SW 1271 (cell line): ENCODE measurements at places on chromosomes 7 and 10.

GRCh38 chr10:61020420-61021158 is 76.6 kb upstream of the RHOBTB1 start:
- no peak for DNase-seq

DNA sequence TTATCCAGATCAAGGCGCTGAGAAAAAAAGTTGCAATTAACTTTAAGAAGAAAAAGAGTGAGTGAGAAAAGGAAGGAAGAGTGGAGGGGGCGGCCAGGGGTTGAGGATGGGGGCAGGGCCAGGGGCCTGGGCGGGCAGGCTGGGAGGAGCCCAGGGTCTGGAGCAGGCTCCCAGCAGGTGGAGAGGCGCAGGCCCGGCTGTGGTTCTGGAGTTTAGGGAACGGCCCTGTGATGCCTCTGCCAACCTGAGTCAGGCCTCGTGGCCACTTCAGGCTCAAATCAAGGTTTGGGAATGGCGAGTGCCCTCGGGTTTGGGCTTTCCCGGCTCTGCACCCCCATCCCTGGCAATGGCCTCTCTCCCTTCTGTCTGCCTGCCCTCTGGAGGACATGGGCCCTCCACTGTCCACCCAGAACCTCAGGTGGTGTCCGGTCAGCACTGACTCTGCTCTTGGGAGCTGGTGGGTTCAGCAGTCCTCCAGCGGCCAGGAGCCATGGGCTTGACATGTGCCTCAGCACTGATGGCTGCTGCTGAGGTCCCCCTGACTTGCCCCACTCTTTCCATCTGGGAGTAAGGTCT is 41.0 kb upstream of the EMX2 start:
- no peak for DNase-seq

- no peak for DNase-seq
Measured at GRCh38 chr10:89281606-89282395, 20.0 kb upstream of the IFIT2 start.

DNA sequence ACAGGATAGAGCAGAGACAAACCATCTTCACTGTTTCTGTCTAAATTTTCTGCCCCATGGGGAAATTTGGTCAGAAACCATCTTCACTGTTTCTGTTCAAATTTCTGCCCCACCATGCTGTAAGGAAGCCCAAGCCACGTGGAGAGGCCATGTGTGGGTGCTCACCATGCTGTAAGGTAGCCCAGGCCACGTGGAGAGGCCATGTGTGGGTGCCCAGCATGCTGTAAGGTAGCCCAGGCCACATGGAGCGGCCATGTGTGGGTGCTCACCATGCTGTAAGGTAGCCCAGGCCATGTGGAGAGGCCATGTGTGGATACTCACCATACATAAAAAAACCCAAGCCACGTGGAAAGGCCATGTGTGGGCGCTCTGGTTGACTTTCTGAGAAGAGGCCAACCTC is 1088.7 kb upstream of the AUTS2 start:
- DNase-seq: no peak

- no peak for DNase-seq
Measured at GRCh38 chr10:31701546-31701945, 227.1 kb downstream of the ARHGAP12 start.

DNA sequence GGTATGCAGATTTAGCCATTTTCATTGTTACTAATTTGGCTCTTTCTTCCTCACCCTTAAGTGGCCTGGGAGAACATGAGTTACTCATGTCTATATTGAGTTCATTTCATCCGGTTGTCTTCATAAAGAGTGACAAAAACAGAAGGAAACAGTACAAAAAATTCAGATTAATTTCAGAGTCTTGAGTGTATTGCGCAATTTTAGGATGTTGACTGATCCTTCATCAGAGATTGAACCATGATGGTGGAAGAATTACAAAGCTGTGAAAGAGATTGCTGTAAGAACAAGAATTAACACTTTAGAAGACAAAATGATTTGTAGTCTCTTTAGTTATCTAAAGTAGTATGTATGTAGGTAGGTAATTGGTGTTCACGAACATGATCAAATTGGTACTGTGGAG is 194.0 kb upstream of the PPP1R3A start:
- no peak for DNase-seq

GRCh38 chr7:19754521-19755116 is 18.8 kb downstream of the TMEM196 start:
- peak; percentile 7 for DNase-seq

GRCh38 chr10:78688230-78688900 is 380.4 kb upstream of the ZMIZ1 start:
- no peak for DNase-seq

GRCh38 chr10:6695519-6695918 is 115.4 kb upstream of the PRKCQ start:
- DNase-seq: no peak

DNA sequence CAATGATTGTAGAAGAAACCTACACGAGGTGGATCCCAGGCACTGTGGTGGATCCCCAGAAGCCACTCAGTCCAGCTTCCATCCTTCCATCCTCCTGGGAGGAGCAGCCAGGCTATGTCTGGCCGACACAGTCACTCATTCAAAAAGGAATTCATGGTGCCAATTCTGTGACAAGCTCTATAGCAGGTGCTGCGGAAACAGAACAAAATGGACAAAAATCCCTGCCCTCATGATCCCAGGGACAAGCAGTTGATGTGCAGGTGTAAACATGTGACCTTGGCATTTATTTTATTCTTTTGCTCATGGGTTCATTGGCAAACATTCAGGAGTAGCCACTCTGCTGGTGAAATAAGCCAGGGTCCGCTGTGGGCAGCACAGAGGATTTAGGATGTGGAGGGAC is 49.2 kb upstream of the FGFR2 start:
- DNase-seq: no peak

DNA sequence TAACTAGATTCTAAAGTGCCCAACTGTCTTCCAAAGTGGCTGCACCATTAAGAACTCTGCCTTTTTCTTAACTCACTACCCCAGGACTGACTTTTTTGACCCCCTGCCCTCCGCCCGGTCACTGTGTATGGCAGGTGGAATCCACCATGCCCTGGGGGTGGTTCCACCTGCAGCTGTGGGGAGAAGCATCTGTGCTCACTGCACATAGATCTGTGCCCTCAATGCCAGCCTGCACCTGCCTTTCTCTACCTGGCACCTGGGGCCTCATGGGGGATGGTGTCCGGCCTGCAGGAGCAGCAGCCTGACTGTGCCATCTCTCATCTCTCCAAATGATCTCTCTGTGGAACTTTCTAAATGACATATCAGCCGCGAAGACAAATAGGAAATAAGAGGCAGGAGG is 353.5 kb downstream of the PAXIP1 start:
- DNase-seq: no peak

- no peak for DNase-seq
Measured at GRCh38 chr7:17227766-17228490, 70.5 kb upstream of the AHR start.

GRCh38 chr10:109978481-109978880 is 29.3 kb upstream of the ADD3 start:
- DNase-seq: no peak

- no peak for DNase-seq
Measured at GRCh38 chr7:33789871-33790630, 115.3 kb upstream of the BMPER start.

GRCh38 chr10:130003787-130004613 is 39.9 kb upstream of the EBF3 start:
- DNase-seq: no peak

DNA sequence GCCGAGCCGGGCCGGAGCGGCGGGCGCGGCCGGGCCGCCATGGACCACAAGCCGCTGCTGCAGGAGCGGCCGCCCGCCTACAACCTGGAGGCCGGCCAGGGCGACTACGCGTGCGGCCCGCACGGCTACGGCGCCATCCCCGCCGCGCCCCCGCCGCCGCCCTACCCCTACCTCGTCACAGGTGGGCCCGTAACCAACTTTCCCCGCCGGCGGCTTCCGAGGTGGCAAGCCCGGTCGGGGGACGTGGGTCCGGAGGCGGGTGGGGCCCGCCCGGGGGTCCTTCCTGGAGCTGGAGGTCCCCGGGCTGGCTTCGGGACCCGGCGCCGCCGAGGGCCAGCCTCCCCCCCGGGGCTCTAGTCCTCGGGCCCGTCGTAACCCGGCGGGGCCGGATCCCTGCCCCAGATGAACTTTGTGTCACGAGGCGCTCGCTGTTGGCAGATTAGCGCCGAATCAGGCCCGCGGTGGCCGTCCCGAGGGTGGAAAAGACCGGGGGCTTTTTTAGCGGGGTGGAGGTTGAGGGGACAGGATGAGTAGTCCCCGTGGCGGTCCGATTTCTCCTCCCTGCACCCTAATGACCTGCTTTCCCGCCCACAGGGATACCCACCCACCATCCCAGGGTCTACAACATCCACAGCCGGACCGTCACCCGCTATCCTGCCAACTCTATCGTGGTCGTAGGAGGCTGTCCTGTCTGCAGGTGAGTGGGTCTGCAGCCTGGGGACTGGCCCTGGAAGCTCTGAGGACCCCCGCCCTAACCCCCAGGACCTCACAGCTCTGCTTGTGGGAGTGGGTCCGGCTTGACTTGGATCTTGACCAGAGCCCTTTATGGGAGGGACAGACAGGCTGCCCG is 496 bp downstream of the BRI3 start:
- DNase-seq: no peak

GRCh38 chr10:98659951-98660350 is 213.2 kb upstream of the HPS1 start:
- DNase-seq: no peak

GRCh38 chr7:141209454-141209853 is 135.6 kb downstream of the TMEM178B start:
- DNase-seq: no peak

GRCh38 chr10:80284522-80284921 is 4.9 kb downstream of the MAT1A start:
- no peak for DNase-seq

DNA sequence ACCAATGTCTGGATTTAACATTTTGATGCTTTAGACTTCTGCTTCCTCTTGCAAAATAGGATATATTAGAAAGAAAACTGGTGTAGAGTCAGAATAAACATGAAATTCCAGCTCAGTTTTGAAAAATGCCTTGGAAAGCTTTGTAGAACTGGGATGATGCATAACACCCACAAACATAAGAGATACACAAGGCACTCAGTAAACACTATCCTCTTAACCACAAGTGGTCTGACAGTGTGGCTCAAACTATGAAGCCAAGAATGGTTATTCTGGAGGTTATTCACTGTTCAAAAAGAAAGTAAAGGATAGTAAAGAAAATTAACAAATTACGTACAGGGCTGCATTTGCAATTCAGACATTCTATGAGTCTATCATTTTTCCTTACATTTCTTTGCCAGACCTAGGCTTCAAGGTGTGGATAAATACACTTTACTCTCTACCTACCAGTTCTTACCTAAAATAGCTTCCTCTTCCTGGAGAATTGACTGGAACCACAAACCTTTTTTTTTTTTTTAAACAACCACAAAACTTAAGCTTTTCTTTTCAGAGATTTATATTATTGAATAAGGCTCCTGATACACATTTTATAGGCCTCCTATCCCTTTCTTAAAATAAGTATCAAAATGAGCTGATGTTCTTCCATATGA is 9.0 kb upstream of the RSBN1L start:
- DNase-seq: no peak

DNA sequence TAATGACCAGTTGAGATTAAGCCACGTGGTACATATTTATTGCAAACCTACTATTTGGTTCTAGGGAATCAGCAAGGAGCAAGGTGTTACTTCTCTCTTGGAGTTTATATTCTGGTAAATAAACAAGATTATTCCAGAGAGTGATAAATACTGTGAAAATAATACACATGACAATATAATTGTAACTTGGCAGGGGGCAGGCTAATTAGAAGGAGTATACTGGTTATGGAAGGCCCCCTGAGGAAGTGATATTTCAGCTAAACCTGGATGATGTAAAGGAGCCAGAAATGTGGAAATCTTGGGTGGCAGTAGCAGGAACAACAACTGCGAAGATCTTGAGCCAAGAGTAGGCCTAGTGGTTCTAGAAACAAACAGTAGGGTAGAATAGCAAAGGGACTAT is 111.8 kb downstream of the SDK1 start:
- DNase-seq: no peak

DNA sequence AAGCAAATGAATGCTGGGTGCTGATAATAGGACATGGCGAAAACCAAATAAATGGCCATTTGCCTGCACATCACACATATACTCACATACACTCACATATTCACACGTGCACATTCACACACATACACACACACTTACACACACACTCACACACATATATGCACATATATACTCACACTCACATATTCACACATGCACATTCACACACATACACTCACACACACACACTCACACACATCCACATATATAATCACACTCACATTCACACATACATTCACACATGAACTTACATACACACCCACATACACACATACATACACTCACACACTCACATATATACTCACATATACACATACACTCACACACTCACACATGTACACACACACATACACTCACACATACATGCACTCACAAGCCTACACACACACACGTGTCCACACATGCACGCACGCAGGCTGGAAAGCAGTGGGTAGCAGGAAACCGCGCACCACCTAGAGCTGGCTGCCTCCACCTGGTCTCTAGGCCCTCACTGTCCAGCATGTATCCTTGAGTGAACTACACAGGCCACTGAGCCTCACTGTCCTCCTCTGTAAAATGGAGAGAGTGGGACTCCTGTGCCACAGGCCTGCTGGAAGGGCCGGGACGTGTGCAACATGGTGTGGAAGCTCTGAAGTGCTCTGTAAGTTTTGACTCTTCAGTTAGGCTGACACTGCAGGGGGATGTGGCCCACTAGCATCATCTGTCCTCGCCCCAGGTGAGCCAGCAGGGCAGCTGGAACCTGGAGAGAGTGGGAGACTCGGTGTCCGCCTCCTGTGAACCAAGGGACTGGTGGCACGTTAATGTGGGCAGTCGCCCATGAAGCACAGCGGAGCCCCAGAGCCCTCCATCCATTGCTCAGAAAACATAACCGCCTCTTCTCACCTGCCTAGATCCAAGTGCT is 14.9 kb downstream of the TMEM72 start:
- no peak for DNase-seq

DNA sequence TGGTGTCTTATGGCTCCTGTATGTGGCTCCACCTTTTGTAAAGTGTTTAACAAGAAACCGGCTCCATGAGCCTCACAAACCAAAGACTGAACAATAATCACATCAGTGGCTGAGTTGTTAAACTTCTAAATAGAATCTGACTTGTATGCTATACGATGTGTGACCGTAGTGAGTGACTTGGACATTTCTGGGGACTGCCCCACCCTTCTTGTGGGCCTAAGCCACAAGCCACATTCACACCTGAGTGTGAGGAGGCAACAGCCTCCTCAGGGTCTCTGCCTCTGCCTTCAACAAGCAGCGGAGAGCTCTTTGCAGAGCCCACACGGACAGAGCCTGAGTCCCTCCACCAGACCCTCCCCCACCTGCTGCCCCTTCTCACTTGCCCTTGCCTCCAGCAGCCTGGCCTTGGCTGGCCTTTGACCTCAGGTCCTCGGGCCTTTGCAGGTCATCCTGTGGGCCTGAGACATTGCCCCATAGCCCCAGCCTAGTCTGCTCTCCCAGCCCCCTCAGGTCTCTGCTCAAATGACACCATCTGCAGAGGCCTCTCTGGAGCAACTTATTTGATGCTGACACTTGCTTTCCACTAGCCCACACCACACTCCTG is 156.8 kb upstream of the TNS3 start:
- DNase-seq: no peak
